NCI-H1930 (cell line): ENCODE measurements at places on chromosomes 16 and 17.

DNA sequence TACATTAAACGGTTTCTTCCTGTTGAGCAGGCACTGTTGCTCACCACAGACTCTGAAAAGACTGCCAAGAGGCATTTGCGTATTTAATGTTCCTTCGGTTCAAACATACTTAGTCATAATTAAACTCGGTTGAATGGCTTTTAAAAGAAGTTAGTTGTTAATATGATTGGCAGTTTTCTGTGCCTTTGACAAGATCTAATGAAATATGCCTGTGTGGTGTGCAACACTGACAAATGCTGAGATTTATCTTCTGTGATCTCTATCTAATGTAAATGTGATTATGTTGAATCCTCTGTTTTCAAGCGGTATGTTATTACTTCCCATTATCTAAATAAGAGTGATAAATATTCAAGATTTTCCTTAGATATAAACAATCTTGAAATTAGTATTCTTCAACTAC is 1046.6 kb downstream of the CDH8 start:
- DNase-seq: no peak

DNA sequence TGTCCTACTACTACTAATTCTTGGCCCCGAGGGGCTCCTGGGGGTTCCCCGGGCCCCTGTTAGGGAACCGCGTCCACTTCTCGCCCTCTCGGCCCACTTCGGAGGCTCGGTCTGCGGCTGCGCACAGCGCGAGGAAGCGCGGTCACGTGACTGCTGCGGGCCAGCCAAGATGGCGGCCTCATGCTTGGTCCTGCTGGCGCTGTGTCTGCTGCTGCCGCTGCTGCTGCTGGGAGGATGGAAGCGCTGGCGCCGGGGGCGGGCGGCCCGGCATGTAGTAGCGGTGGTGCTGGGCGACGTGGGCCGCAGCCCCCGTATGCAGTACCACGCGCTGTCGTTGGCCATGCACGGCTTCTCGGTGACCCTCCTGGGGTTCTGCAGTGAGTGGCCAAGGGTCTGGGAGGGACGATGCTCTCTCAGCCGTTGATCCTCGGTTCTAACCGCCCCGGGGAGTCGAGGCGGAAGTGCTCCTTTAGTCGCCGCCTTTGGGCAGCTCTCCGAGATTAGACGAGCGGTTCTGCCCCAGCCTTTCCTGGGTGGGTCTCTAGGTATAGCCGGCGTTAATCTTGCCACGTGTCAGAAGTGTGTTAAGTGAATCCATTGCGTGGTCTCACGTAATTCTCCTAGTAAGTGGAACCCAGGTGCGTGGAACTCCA is at the start of gene ALG1:
TSS of gene ALG1 (plus strand) at position 163 of the 653 bp plus-strand sequence. CDS start at position 170, 7 bp downstream.
- peak; percentile 93 for DNase-seq

DNA sequence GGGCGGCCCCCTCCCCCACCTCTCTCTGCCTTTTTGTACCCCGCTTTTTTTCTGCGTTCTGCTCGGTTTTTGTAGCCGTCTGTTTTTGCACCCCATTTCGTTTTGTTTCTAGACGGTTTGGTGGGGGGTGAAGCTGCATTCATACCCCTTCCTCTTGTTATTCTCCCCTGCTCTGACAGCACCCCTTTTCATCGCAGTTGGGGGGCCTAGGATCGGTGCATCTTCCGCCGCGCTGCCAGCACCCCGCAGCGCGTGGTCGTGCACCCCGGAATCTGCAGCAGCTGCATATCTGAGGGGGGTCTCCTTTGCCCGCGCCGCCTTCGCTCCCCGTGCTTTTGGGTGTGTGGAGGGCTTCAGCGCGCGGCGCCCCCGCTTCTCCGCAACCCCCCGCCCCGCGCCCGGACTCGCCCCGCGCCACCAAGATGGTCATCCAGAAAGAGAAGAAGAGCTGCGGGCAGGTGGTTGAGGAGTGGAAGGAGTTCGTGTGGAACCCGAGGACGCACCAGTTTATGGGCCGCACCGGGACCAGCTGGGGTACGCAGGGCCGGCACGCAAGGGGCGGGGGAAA is 455 bp downstream of the ATP1B2 start:
- no peak for DNase-seq

DNA sequence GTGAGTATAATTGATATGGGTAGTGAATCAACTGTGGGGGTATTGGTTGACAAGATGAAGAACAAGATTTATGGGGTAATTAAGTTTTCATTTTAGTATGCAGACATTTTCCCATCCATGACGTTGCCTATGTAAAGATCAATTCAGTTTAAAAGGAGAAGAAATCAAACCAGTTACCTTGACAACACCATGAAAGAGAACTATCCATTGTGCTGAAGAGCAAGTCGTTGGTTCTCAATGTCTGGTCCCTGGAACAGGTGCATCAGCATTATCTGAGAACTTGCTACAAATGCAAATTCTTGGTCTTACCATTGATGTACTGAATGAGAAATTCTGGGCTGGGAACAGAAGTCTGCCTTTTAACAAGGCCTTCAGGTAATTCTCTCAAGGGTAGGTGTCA is 801 bp upstream of the OR4D2 start:
- DNase-seq: no peak

DNA sequence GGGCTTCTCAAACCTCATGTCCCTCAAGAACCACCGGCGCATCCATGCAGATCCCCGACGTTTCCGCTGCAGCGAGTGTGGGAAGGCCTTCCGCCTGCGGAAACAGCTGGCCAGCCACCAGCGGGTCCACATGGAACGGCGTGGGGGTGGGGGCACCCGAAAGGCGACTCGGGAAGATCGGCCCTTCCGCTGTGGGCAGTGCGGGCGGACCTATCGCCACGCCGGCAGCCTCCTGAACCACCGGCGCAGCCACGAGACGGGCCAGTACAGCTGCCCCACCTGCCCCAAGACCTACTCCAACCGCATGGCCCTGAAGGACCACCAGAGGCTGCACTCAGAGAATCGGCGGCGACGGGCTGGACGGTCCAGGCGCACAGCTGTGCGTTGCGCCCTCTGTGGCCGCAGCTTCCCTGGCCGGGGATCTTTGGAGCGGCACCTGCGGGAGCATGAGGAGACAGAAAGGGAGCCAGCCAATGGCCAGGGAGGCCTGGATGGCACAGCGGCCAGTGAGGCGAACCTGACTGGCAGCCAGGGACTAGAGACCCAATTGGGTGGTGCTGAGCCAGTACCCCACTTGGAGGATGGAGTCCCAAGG is 5.9 kb downstream of the ZNF646 start:
- no peak for DNase-seq

DNA sequence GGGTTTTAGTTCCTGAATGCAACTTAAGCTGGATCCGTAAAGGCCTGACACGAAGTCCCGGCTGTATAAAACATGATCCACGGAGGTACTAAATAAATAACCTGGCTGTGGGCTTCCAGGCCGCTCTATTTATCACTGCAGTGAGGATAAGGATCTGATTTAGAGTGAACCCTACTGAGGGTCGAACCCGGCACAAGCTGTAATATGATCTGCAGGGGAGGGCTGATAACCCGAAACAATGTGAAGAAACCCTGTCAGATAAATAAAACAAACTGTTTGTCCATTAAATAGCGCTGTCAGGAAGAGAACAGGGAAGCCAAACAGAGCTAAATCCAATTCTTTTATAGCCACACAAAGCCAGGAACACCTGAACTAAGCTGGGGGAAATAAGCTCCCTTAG is 375.6 kb upstream of the SALL1 start:
- DNase-seq: no peak

GRCh38 chr17:47995241-47995935 is 24.5 kb downstream of the CDK5RAP3 start:
- DNase-seq: no peak

DNA sequence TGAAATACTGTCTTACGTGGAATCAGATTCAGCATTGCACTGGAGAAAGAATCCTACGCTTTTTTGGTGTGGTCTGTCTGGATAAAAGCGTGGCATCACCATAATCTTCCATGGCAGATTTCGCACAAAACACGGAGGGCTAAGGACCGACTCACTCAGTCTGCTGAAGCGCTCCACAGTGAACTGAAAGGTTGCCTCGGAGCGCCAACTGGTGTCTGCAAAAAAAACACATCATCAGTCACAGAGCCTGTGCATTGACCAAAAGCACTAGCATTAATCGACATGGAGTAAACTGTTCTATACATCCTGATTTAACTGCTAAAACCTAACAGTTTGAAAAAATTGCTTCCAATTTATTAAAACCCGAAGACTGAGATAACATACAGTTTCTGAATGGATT is 40.5 kb downstream of the USP7 start:
- DNase-seq: no peak

GRCh38 chr16:9840761-9841665 is 341.2 kb downstream of the GRIN2A start:
- DNase-seq: no peak

- no peak for DNase-seq
These were observed 16.0 kb downstream of the SLC38A8 start for GRCh38 chr16:84026606-84027005.

- DNase-seq: no peak
These were observed 7.5 kb downstream of the UBE2Z start for GRCh38 chr17:48915459-48916282.

DNA sequence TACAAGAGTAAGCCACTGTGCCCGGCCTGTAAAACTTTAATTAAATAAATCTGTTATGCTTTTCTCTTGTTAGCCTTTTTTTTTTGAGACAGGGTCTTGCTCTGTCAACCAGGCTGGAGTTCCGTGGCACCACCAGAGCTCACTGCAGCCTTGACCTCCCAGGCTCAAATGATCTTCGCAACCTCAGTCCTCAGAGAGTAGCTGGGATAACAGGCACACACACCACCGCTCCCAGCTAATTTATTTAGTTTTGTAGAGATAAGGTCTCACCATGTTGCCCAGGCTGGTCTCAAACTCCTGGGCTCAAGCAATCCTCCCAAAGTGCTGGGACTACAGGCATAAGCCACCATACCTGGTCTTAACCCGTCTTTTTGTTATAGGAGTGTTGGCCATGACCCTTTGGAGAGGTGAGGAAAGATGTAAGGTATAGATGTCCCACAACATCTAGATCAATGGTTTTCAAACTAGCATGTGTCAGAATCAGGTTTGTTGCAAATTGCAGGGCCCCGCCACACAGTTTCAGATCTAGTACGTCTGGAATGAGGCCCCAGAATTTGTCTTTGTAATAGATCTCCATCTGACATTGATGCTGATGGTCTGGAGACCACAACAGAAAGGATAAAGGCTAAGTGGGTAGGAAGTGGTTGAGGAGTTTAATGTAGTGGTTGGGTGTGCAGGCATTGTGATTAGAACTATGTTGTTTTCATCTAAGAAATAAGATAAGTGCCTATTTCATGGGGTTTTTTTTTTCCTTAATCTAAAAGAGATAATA is 4.3 kb upstream of the GGA2 start:
- no peak for DNase-seq

- no peak for DNase-seq
These were observed 113.3 kb downstream of the UTP18 start for GRCh38 chr17:51373489-51374152.

GRCh38 chr16:56974549-56975300 is 13.0 kb downstream of the CETP start:
- DNase-seq: no peak

- DNase-seq: no peak
These were observed 12.5 kb downstream of the NOB1 start for GRCh38 chr16:69741951-69742904.

GRCh38 chr16:10738231-10739077 is 5.2 kb upstream of the NUBP1 start:
- DNase-seq: no peak

- DNase-seq: no peak
These were observed 20.7 kb downstream of the DRC3 start for GRCh38 chr17:17993366-17993765.

GRCh38 chr16:24151482-24151939 is 104.6 kb upstream of the CACNG3 start:
- DNase-seq: no peak

GRCh38 chr17:79088247-79088996 is 13.8 kb downstream of the ENGASE start:
- no peak for DNase-seq

- no peak for DNase-seq
These were observed 48.8 kb downstream of the RMI2 start for GRCh38 chr16:11393861-11394592.

DNA sequence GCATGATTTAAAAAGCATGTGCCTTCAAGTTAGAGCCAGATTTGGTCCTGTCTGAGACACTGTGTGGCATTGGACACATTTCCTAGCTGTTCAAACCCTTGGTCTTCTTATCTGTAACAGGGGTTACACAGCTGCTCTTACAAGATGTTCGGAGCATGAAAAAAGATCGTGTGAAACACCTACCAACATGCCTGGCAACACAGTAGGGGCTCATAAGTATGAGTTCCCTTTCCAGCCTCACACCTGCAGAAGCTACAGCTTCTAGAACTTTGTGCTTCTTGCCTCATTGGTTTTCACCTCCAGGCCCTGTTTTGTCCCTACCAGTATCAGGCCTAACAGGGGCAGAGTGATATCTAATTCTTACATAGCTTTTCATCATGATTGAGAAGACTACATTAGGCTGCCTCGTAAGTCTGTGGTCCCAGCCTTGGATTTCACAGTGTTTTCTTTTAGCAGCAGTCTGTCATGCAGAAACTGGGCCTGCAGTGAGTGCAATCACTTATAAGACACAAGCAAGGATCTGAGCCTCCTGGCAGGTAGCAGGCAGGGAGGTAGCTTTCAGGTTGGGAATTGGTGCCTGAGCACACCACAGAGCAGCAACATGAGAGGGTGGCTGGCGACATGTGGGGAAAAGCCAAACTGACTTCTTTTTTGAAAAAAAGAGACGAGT is 78.8 kb downstream of the CCDC182 start:
- no peak for DNase-seq

GRCh38 chr16:50351116-50351515 is 17.7 kb downstream of the BRD7 start:
- DNase-seq: no peak

DNA sequence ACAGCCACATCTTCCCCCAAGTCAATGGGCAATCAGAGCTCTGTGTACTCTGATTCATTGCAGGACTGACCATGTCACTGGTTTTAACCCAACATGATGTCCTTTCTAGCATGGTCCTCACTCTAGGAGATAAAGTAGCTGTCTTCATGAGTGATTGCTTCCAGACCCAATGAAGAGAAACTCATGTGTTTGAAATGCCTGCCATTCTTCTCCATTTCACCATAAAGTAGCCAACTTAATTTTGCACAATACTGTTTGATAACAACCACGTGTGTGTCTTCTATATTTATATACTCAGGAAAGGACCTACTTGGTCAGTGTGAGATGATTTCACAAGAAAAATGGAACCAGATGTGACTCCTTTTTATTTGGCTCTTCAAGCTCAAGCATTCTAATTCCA is 172.5 kb downstream of the AXIN2 start:
- no peak for DNase-seq

DNA sequence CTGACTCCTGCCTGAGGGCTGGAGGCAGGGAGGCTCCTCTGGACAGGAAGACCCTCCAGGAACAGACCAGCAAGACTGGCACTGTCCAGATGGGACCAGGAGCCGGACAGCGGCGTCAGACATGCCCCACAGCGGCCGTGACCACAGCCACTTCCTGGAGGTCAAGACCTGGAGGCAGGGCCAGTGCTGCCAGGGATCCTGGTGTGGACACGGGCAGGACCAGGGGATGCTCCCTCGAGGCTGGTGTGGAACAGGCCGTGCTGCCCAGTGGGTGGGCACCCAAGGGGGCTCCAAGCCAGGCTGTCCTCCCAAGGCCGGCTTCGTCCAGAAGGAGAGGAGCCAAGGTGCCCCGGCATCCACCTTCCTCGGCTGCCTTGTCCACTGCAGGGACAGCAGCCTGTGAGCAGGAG is 4.5 kb upstream of the CCDC57 start:
- no peak for DNase-seq
